Renal cortical epithelial cell (primary cell): ENCODE measurements at places on chromosomes 3 and 15. TPM values are rescaled to one million over a fixed set of nuclear protein-coding genes. Genes with fewer than 3 reads are reported as not detected.

The WDR93 gene
- 0.69 and 1.2 TPM in 2 replicates for total RNA-seq

The SENP8 gene
- total RNA-seq: 2.6 and 5.6 TPM in 2 replicates

The SQOR gene
- total RNA-seq: 57.4 and 313 TPM in 2 replicates

The INKA1 gene
- total RNA-seq: 0.15 and 0.17 TPM in 2 replicates

The ACAD11 gene
- total RNA-seq: 34.6 and 81.0 TPM in 2 replicates

The MYO9A gene
- 31.8 and 111 TPM in 2 replicates for total RNA-seq

The NRG4 gene
- total RNA-seq: 0.15 TPM in 1 of 2 replicates, not detected in the other

The ECE2 gene
- total RNA-seq: not detected in 2 replicates

The PAK2 gene
- total RNA-seq: 54.5 and 249 TPM in 2 replicates

The TIGIT gene
- not detected in 2 replicates for total RNA-seq

The SPINK8 gene
- total RNA-seq: not detected in 2 replicates

The MYLK gene
- total RNA-seq: 112 and 722 TPM in 2 replicates

DNA sequence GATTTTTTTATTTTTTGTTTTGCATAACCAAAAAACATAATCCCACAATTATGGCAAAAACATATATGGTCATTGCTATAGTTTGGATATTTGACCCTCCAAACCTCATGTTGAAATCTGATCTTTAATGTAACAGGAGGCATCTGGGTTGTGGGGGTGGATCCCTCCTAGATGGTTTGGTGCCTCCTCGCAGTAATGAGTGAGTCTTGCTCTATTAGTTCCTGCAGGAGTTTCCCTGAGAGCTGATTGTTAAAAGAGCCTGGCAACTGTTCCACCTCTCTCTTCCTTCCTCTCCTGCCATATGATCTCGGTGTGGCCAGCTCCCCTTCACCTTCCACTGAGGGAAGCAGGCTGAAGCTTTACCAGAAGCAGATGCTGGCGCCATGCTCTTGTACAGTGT, 33.2 kb upstream of the TRIM59 start:
- no peak for DNase-seq

GRCh38 chr15:63879995-63880394, 46.2 kb upstream of the HERC1 start:
- no peak for DNase-seq

DNA sequence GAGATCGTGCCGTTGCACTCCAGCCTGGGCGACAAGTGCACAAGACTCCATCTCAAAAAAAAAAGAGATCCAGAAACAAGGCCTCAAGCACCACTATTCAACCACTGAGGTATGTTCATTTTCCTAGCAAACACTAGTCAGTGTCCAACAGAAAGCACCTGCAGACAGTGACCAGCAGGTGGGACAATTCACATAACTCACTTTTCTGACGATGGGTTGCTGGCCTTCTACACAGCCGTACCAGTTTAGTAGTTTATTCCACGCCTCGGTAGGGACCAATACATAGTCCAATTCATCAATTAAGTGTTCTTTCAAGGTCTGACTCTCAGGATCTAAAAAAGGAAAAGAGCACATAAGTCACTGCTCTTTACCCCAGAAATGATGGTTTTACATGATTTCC, 12.4 kb downstream of the USP4 start:
- no peak for DNase-seq

DNA sequence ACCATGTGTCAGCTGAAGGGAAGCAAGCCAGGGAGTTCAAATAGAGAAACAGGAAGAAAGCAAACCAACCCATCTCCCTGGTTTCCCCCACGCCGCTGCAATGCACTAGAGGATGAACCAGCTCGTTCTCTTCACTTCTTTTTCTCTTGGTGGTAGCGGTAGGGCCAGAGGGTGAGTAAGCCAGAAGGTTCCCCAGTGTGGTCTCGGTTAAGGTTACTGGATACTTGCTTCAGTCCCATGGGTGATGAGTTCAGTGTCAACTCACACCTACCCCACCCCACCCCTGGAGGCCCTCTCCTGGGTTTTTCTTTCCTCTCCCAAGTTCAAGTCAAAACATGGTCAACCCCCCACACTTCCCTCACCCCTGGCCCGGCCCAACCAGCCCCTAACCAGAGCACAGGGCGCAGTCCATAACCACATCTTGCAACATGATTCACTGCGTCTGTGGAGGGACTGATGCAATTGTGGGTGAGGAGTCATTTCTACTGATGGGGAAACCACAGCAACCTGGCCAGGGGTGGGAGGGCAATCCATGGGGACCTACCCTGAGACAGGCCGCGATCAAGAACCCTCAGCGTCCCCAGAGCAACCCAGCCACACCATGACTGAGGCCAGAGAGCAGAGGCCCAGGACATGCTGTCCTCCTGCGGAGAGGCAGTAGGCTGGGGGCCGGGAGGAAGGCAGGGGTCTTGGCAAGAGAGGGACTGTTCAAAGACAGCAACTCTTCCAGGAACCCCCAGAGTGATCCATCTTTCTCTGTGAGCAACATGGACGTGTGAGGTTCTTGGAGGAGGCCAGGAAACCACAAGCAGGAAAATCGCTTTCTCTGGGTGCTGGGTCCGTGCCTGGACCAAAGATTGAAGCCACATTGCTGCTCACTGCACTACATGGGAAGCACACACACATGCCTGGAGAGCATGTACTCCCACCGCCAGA, 276.6 kb downstream of the UACA start:
- peak; percentile 95 for DNase-seq

DNA sequence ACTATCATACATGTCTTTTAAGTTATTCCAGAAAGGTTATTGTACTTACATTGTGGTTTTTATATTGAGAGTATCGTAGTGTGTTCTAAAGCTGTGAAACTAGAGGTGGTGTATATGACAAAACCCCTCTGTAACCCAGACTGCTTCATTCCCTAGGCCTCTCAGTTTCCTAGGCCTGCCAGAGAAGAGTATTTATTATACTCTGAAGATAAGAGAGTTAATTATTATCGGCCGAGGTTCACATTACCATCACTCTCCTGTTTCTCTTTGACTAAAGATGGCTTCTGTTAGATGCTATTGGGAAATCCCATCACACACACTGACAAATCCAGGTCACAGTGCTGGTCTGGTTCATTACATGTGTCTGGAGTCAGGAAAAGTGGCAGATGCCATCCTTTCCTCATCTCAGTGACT, 20.5 kb downstream of the EXOSC7 start:
- peak; percentile 47 for DNase-seq

DNA sequence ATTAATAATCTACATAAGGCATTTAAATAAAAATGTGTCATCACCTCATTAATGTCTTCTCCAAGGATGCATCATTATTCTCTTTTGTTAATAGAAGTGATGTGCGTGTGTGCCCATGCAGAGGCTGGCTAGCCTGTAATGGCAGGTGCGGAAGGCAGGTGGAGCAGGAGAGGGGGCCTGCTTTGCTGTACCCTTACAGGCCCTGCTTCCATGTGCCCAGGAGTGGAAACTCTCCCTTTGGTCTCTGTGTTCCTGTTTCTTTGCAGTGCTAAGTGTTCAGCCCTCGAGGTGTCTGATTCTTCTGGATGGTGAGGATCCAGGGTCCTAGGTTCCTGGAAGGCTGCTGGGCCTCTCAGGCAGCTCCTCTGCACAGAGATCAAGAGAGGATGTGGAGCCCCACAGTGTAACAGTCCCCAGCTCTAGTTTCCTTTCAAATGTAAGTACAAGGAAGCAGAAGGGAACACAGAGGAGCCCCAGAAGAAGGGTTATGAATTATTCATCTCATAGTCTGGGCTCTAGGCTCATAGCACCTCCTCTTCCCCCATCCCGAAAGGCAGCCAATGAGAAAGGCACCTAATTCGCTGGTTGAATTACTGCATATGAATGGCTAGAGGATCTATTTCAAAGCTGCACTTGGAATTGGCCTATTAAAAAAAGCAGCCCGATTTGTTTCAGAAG, 39.2 kb upstream of the AGBL1 start:
- DNase-seq: no peak

GRCh38 chr15:31257286-31257685, 69.3 kb upstream of the KLF13 start:
- DNase-seq: no peak

DNA sequence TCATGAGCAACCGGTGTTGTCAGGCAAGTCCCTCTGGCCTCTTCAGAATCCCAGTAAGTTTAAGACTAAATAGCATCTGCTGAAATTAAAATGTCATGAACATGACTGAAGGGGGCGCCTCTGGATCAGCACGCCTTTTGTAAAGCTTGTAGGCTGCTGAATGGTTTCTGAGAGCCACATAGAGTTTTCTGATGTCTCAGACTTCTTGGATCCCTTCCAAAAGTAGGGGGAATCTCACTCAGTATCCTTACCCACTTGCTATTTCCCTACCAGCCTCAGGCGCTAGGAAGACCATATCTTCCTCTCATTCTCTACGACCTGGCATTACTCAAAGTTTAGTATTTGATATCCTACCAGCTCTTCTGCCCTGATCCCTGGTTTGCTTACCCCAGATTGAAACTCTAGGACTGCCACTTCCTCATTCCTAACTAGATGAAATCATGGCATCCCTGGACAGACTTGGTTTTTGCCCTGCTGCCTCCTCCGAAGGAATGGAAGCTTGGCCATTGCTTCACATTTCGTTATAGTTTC, 62.7 kb upstream of the CD47 start:
- DNase-seq: peak; percentile 68

DNA sequence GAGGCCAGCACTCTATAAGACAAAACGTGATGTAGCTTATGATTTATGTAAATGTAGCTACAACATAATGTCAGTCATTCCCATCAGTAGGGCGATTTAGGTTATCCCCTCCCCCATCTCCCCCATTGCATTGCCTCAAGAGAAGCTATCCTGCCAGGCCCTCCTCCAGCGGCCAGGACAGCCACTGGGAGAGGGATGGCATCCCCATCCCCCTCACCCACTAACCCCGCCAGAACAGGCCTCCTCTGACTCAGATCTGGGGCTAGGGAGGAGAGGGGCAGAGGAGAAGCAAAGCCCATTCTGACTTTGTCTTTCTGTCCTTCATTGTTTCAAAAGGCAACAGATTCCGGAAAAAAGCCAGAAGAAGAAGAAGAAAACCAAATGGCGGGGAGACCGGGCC, 32.6 kb upstream of the ESYT3 start:
- no peak for DNase-seq

- DNase-seq: peak; percentile 85
These were observed 28.5 kb downstream of the SCG5 start for GRCh38 chr15:32669896-32670611.

DNA sequence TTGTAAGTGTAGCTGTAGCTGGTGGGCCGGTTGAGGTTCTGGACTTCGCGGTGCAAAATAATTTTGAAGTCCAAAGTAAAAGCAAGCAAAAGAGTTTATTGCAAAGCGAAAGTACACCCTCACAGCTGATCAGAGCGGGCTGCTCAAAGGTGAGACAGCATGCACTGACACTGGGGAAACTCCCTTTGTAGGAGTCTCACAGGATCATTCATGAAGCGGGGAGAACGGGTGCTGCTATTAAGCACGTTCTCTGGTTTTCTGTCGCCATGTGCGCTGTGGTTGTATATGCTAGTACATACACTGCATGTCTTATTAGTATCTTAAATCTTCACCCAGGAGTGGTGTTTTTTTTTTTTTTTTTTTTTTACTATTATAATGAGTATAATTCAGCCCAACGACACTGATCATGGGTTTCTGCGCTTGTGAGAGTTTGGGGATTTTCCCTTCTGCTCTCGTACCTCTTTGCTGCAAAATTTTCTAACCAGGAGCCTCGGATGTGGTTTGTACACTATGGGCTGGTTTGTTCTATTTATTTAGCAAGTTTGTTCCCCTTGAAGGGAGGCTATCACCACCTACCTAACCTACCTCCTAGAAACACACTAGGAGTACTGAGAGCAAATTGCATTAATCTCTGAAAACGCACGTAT, 1.4 kb upstream of the AP4E1 start:
- DNase-seq: peak; percentile 52
